Type B pancreatic cell (in vitro differentiated cells): ENCODE measurements at places on chromosomes 3 and 15. TPM values are rescaled to one million over a fixed set of nuclear protein-coding genes. Genes with fewer than 3 reads are reported as not detected.

GRCh38 chr3:3015185-3016089 is 94.7 kb downstream of the IL5RA start:
- no peaks in the 10 kb centered on the region for H3K27me3 ChIP-seq
- peaks cover 21% of the 10 kb centered on the region for H3K4me1 ChIP-seq
- H3K36me3 ChIP-seq, result no peaks in the 10 kb centered on the region
- no peak for DNase-seq
- H3K4me3 ChIP-seq, result no peak overlapping the region
- H3K27ac ChIP-seq, result no peak overlapping the region

DNA sequence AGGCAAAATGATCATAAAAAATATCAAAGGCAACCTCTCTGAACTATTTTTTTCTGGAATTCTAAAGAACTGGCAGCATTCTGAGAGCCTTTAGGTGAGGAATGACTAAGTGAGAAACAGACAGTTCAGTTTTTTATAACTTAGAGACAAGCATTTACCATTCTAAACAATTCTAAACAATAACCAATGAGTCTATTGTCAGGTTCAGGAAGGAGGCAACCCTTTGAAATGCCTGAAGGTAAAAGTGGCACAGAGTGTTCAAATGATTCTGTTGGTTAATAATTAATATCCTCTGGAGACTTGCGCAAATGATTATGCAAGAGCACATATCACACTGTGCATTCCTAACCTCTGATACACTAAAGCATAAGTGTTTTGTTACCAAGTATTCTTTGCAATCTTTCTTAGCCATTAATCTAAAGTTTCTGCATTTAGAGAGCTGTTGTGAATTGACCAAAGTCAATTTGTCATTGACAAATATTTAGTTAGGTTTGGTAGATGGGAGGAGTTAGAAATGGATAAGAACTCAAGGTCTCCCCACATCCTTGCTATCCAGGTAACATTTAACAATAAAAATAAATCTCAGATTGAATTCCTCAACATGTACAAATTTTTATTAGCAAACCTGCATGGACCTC is 9.2 kb upstream of the TGFBR2 start:
- H3K27ac ChIP-seq, result peak overlapping the region; percentile 85
- no peaks in the 10 kb centered on the region for H3K36me3 ChIP-seq
- no peak for DNase-seq
- H3K4me1 ChIP-seq, result peaks cover 18% of the 10 kb centered on the region

DNA sequence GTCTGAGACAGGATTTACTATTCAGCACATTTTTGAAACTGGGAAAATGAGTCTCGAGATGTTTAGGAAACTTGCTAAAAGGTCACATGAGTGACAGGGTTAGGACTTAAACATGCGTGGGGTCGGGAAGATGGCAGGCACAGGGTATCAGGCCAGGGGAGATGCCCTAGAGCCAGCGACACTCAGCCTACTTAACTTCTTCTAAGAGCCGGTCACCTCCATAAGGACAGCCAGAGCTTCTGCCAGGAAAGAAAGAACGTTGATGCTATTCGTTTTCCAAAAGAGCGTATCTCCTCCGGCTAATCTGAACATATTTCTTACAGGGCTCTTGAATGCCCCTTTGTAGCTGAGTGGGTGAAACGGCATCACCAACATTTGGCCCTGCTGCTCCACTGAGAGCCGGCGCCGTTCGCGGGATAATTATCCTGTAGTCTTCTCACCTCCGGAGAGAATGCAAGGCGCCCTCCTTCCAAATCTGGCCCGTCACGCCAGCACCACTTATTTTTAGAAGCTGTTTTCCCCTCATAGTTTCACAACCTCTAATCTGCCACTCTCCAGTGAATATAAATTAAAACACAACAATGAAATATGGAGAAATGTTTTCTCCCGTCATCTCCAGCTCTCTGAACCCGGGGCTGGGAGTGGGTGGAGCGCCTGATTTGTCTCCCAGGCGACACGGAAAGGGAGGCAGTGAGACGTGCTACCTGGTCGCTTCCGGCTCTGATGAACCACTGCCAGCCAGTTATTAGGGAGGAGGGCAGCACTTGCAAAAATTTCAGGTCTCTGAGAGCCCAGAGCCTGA is 58.5 kb downstream of the LIPC start:
- peak overlapping the region; percentile 69 for H3K27ac ChIP-seq
- H3K36me3 ChIP-seq, result no peaks in the 10 kb centered on the region
- DNase-seq, result no peak
- H3K4me3 ChIP-seq, result no peak overlapping the region
- H3K4me1 ChIP-seq, result peaks cover 23% of the 10 kb centered on the region

GRCh38 chr3:85037203-85037602 is 78.4 kb downstream of the CADM2 start:
- no peak overlapping the region for H3K4me3 ChIP-seq
- H3K27me3 ChIP-seq, result no peaks in the 10 kb centered on the region
- DNase-seq, result no peak
- no peaks in the 10 kb centered on the region for H3K4me1 ChIP-seq

DNA sequence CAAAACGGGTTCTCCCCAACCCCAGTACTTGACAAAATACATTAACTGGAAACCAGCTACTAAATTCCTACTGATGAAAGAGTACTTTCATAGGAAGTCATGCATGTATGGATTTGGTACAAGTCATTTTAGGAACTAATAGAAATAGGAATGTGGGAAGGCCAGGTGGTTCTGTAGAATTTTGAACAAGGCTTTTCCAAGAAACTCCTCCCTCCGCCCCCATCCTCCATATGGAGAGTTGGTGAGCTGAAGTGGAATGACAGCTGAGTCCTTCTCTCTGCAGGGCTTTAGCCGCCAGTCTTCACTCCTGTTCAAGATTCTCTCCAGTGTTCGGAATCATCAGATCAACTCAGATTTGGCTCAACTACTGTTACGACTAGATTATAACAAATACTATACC is 33.2 kb downstream of the TUBGCP4 start:
- no peaks in the 10 kb centered on the region for H3K4me1 ChIP-seq
- no peaks in the 10 kb centered on the region for H3K27me3 ChIP-seq

- no peak overlapping the region for H3K4me3 ChIP-seq
- DNase-seq, result no peak
- H3K36me3 ChIP-seq, result peaks cover 4% of the 10 kb centered on the region
- peaks cover 60% of the 10 kb centered on the region for H3K4me1 ChIP-seq
- H3K27ac ChIP-seq, result no peak overlapping the region
These were observed 138.2 kb upstream of the IL12A start for GRCh38 chr3:159850481-159850880.

- H3K4me3 ChIP-seq, result no peak overlapping the region
- no peaks in the 10 kb centered on the region for H3K36me3 ChIP-seq
- H3K4me1 ChIP-seq, result peaks cover 38% of the 10 kb centered on the region
- H3K27me3 ChIP-seq, result no peaks in the 10 kb centered on the region
- no peak for DNase-seq
These were observed 49.9 kb upstream of the KLF13 start for GRCh38 chr15:31276596-31277298.

DNA sequence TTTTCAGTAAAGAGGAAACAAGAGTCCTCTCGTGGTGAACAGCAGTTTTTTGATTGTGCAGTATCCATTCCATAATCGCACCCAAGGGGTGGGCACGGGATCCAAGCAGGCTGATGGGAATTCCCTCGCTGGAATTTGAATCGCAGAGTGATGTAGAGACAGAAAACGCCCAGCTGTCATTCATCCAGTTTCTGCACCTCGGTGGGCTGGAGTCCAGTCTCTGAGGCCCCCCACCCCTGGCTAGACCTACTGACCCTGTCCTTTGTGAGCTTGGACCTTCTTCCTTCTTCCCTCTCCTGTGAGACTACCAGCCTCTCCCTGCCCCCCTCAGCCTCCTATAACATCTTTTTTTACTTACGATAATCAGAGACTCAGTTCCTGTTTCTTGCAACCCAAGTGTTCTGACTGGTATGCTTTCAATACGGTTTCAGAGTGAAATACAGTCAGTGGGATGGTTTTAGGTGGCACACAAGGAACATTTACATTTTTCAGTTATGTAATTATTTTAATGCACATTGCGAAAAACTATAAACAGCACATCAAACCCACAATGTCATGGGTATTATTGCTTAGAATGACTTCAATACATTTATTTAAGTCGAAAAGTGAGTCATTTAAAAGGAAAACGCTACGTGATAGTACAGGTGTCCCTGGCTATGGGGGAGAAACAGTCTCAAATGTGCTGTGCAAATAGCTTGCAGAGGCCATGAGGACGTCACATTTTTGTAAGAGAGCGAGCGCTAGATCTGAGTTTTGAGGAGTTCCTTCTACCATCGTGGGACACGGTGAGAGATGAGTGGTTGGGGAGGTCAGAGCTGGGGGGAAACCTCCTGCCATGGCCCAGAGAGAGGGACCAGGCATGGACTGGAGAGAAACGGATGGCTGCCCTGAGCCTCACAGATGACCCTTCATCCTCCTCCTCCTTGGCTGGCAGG is 37.5 kb upstream of the CHST2 start:
- no peak overlapping the region for H3K4me3 ChIP-seq
- DNase-seq, result no peak
- H3K4me1 ChIP-seq, result peaks cover 4% of the 10 kb centered on the region

GRCh38 chr3:69505770-69506407 is 120.0 kb upstream of the FRMD4B start:
- H3K36me3 ChIP-seq, result no peaks in the 10 kb centered on the region
- H3K27ac ChIP-seq, result no peak overlapping the region
- no peak for DNase-seq
- H3K4me1 ChIP-seq, result peaks cover 7% of the 10 kb centered on the region

- H3K27ac ChIP-seq, result no peak overlapping the region
- no peak overlapping the region for H3K4me3 ChIP-seq
- H3K27me3 ChIP-seq, result no peaks in the 10 kb centered on the region
- H3K36me3 ChIP-seq, result no peaks in the 10 kb centered on the region
These were observed 41.5 kb upstream of the RBMS3 start for GRCh38 chr3:29239376-29239775.

GRCh38 chr3:144622845-144623244 is 651.2 kb downstream of the DIPK2A start:
- H3K4me3 ChIP-seq, result no peak overlapping the region
- no peaks in the 10 kb centered on the region for H3K27me3 ChIP-seq
- no peak for DNase-seq
- no peak overlapping the region for H3K27ac ChIP-seq

GRCh38 chr3:113304102-113304501 is 92.7 kb downstream of the BOC start:
- H3K27me3 ChIP-seq, result no peaks in the 10 kb centered on the region
- H3K4me3 ChIP-seq, result no peak overlapping the region
- H3K4me1 ChIP-seq, result no peaks in the 10 kb centered on the region
- DNase-seq, result no peak
- H3K27ac ChIP-seq, result no peak overlapping the region

- H3K27ac ChIP-seq, result no peak overlapping the region
- peaks cover 71% of the 10 kb centered on the region for H3K27me3 ChIP-seq
- peaks cover 15% of the 10 kb centered on the region for H3K4me1 ChIP-seq
These were observed 289 bp downstream of the PCSK6 start for GRCh38 chr15:101489237-101489598.

- no peak for DNase-seq
- no peaks in the 10 kb centered on the region for H3K27me3 ChIP-seq
- peaks cover 27% of the 10 kb centered on the region for H3K4me1 ChIP-seq
- H3K4me3 ChIP-seq, result no peak overlapping the region
These were observed 6.3 kb downstream of the OXSR1 start for GRCh38 chr3:38171622-38172021.

GRCh38 chr3:192899540-192899982 is 18.1 kb downstream of the MB21D2 start:
- H3K36me3 ChIP-seq, result peaks cover 19% of the 10 kb centered on the region
- H3K27ac ChIP-seq, result peak overlapping the region; percentile 46
- no peak for DNase-seq
- no peaks in the 10 kb centered on the region for H3K27me3 ChIP-seq
- H3K4me3 ChIP-seq, result no peak overlapping the region
- peaks cover 25% of the 10 kb centered on the region for H3K4me1 ChIP-seq

DNA sequence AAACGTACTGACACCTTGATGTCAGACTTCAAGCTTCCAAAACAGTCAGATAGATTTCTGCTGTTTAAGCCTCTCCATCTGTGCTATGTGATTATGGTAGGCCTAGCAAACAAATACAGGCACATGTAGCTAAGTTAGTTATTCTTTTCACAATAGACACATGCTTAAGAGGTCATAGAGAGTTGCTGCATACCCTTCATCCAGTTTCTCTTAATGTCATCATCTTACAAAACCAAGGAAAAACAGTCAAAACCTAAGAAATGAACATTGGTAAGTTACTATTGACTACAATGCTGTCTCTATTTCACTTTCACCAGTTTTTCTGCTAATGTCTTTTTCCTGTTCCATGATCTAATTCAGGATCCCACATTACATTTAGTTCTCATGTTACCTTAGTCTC is 946.8 kb downstream of the TUSC7 start:
- H3K27me3 ChIP-seq, result no peaks in the 10 kb centered on the region
- H3K36me3 ChIP-seq, result no peaks in the 10 kb centered on the region
- H3K4me3 ChIP-seq, result no peak overlapping the region
- H3K27ac ChIP-seq, result no peak overlapping the region

The IL12A gene
- total RNA-seq, result 0.31 and 0.34 TPM in 2 replicates

The SKOR1 gene
- 0.29 and 0.65 TPM in 2 replicates for total RNA-seq

The CYP19A1 gene
- 0.95 and 1.3 TPM in 2 replicates for total RNA-seq

The SLC2A2 gene
- total RNA-seq, result 1.9 and 5.7 TPM in 2 replicates
